Posterior cingulate gyrus (tissue), 11 donors: ENCODE measurements at places on chromosomes 11 and 22.

DNA sequence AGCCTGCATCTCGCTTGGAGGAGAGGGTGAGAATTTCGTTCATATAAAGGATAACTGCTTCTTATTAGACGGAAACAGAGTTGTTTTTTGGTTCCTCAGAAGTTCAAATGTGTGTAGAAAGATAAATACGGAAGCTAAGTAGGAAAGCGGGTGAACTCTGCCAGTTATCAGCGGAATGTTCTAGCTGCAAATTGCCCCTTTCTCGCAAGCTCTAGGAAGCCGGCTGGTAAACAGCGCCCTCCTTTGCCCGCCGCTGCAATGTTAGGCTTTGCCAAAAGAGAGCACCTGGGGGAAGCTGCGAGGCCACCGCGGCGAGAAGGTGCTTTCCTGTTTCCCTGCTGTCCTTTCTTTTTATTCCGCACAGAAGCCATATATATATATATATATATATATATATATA is 67.0 kb downstream of the IGLL5 start:
- DNase-seq, result no peak

- DNase-seq, result no peak
These were observed 147.0 kb upstream of the API5 start for GRCh38 chr11:43164831-43165230.

- peak; percentile 93 for DNase-seq
These were observed 937 bp upstream of the EFEMP2 start for GRCh38 chr11:65873318-65874156.

GRCh38 chr11:119784421-119784820 is 55.4 kb upstream of the NECTIN1 start:
- peak; percentile 13 for DNase-seq

DNA sequence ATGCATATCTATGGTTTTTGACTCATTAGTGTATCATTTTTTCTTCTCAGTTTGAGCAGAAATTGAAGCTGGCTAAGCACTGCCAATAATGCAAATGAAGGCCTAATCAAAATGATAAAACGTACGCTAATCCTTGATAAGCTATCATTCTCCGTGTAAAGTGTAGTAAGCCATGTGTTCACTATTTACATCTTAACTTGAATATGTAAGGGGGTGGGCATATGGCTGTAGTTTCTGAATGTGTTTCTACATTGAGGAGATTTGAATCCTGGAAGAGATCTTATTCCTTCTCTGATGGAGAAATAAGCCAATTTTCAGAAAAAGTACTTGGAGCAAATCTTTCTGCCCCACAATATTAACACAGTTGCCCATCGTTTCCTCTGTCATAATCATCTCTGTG is 351.8 kb upstream of the ANO3 start:
- DNase-seq, result no peak

GRCh38 chr11:3217818-3218482 is 663 bp downstream of the MRGPRG start:
- peak; percentile 55 for DNase-seq

DNA sequence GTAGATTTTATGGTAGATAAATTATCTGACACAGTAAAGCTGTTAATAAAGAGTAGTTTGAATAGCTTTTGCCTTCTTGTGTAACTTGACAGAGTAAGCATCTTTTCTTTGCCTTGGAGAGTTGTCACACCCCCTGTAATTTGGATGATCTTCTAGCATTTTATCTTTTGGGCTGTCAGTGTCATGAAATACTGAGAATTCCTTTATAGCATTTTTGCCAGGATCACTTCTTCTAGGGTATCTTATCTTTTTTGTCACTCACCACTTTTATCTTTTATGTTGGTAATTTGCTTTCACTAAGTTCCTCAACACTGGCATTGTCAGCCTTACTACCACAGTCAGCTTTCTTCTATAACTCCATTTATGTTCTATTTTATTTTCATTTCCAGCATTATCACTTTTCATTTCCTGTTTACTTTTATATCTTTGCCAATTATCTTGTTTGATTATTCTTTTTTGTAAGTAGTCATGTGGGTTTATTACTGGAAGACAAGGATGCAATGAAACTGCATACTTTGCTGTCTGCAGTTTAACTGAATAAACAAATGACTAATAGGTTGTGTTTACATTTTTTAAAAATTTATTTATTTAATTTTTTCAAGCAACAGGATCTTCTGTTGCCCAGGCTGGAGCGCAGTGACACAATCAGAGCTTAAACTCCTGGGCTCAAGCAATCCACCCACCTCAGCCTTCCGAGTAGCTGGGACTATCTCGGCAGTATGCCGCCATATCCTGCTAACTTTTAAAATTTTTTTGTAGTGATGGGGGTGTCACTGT is 28.1 kb upstream of the ACAT1 start:
- no peak for DNase-seq

DNA sequence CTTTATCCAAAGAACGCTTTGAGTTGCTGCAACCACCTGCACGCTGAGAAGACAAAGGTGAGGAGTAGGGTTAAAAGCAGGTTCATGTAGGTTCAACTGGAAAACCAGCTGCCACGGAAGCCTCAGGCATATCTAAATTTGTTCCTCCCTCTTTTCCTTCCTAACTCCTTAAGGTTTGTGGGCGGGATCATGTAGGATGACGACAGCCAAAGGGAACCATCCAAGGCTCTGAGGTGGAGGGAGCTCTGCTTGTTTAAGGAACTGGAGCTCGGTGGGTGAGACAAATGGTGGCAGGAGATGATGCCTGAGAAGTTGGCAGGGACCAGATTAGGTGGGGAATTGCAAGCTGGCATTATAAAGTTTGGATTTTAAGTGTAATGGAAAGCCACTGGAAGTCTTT is 60.3 kb downstream of the SPON1 start:
- DNase-seq, result no peak

DNA sequence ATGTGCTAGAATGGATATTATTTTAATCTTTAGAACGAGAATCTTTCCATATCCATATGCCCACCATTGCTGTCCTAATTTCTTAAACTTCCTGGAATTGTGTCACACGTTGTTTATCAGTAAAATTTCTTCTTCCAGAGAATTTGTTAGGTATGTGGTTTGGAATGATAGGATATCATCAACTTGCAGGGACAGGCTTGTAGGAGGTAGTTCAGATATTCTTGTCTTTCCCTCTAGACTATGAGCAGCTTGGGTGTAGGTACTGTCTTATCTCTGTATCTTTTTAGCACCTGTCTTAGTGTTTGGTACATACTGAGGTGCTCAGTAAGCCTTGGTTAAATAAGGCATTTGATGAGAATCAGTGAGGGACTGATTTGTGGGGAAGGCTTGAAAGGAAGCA is 3.4 kb downstream of the CTNND1 start:
- DNase-seq, result no peak

- no peak for DNase-seq
These were observed 57.2 kb downstream of the GRIK4 start for GRCh38 chr11:120568572-120569307.

GRCh38 chr22:22748297-22748743 is 103.9 kb downstream of the GGTLC2 start:
- peak; percentile 46 for DNase-seq

DNA sequence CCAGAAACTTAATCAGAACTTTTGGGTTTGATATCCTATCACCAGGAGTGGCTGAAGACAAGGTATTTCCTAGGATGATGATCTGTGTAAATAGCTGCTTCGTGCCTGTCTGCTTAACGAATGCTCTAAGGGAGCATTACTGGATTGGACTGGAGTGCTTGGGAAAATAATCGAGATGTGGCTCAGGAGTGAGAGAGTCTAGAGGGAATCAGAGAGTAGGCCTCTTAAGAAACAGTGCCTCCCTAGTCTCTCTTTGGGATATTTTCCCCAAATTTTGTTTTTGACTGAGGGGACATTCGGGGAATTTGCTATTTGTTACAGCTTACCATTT is 2.5 kb downstream of the MAML2 start:
- DNase-seq, result no peak

DNA sequence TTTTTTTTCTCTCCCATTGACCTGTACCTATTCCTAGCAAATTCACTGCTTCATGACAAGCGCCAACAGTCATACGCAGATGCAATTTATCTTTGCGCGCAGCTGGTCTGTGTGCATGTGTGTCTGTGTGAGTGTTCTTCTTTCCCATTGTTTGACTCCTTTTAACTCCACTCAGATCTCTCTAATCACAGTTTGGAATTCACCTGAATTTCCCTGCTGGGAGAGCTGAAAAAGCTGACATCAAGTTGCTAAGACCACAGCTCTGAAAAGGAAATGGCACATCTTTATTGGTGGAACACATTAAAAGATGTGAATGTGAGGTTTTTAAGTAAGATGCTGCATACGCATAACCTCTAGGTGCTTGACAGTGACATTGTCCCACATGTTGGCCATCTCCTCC is 187.4 kb upstream of the MTMR2 start:
- DNase-seq, result no peak

- no peak for DNase-seq
These were observed 29.5 kb downstream of the DKK3 start for GRCh38 chr11:11978792-11979487.

GRCh38 chr11:41842673-41843072 is 383.2 kb upstream of the LRRC4C start:
- no peak for DNase-seq

DNA sequence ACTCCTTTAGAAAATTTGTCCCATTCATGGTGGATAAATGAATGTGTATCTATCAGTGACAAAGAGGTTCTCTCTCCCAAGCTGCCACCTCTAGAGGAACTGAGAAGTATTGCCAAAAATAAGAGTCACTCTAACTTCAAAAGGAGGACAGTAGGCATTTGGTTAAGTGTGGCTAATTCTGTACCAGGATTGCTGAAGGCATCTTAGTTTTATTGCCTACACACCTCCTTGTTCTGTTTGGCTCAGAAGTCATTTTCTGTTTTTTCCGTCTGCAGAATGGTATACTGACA is 189.0 kb upstream of the MPPED2 start:
- DNase-seq, result no peak

DNA sequence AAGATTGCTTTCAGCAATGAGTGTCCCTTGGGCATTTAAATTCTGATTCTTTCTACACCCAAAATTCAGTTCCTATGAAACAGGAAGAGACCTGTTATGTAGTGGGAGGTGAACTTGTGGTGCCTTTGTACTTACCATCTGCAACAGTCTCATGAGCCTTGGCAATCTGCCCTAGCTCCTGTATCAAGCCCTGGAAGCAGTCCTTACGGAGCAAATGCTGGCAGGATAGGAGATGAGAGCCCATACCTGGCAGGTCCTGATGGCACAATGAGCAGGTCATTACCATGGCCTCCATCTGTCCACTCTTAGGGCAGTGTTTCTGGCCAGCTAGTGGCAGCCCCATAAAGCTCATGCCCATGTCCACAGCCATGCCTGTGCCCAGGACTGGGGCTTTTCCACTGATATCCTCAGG is 10.8 kb downstream of the TRIM66 start:
- DNase-seq, result no peak

- no peak for DNase-seq
These were observed 34.5 kb downstream of the TNKS1BP1 start for GRCh38 chr11:57290288-57290687.

- peak; percentile 84 for DNase-seq
These were observed at the start of gene IRAG1 for GRCh38 chr11:10693509-10694081. IRAG1 (minus strand) TSS chr11:10693755; CDS start chr11:10693602, 153 bp downstream.

- DNase-seq, result peak; percentile 1
These were observed 15.6 kb downstream of the KCNC1 start for GRCh38 chr11:17750013-17750800.

DNA sequence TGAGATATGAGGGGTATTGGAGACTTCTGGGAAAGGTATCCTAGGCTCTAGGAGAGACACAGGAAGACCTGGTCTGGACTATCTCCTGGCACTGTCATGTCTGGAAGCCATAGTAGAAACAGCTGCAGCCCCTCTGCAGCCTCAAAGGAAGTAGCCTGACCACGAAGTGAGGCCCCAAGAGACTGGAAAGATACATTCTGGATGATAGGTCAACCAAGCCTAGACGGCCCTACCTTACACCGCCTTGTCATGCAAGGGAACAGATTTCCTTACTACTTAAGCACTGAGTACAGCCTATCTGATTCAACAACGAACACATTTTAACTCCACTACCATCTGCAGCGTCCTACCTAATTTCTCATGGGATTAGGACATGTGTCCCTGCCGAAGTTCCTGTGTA is 31.1 kb downstream of the UQCR10 start:
- DNase-seq, result no peak

- no peak for DNase-seq
These were observed 21.6 kb upstream of the BBOX1 start for GRCh38 chr11:27018902-27019529.

GRCh38 chr11:7968686-7969085 is 3.4 kb upstream of the NLRP10 start:
- DNase-seq, result no peak

- no peak for DNase-seq
These were observed 98.1 kb upstream of the GUCY1A2 start for GRCh38 chr11:107116358-107116757.

- no peak for DNase-seq
These were observed 24.8 kb downstream of the PTPRJ start for GRCh38 chr11:48005136-48005535.
